IMR-90 (cell line): ENCODE measurements at places on chromosomes 11 and 22. TPM values are rescaled to one million over a fixed set of nuclear protein-coding genes. Genes with fewer than 3 reads are reported as not detected.

Gene OR52A1
- not detected in 2 replicates for polyA plus RNA-seq

Gene CDC42EP1
- 47.3 and 59.2 TPM in 2 replicates for polyA plus RNA-seq

- DNase-seq = peak; percentile 96
Observed at GRCh38 chr11:61602775-61603569, 22.1 kb upstream of the SYT7 start.

Gene TREH
- not detected in 2 replicates for polyA plus RNA-seq

- peak; percentile 67 for DNase-seq
Observed at GRCh38 chr22:42202669-42203068, 67.8 kb downstream of the TCF20 start.

Gene OR5D18
- not detected in 2 replicates for polyA plus RNA-seq

DNA sequence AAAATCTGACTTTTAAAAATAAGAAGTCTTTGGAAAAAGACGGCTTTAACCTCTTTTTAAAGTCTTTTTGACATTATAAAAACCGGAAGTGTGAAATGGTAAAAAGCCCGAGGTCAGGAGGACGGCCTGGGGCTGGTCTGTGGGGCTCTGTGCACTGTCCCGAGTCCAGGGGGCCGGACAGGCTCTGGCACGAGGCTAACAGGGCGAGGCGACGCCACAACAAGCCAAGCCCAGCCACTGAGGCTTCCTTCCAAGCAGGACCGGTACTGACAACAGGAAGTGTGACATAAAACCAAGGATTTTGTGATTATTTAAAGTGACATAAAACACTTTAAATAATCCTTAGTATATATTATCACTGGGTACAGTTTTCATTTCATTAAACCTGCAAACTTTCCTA is 39.2 kb downstream of the BRD1 start:
- DNase-seq = no peak

Gene HORMAD2
- not detected in 2 replicates for polyA plus RNA-seq

Gene ROBO4
- polyA plus RNA-seq = 0.82 and 1.4 TPM in 2 replicates

GRCh38 chr11:116777056-116777455 is 4.3 kb upstream of the BUD13 start:
- DNase-seq = no peak

DNA sequence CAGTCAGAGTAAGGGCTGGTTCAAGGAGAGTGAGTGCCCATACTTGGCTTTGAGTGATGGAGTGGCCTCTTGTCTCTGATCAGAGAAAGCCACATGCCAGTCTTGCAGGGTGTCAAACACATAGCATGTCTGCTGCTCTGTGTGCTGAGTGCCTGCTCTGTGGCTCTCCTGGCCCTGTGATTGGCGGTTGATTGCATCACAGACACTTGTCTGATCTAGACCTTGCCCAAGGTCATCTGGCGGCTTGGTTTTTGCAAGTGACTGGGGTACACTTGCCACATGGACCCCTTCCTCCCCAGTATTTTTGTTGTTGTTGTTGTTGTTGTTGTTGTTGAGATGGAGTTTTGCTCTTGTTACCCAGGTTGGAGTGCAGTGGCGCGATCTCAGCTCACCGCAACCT is 10.3 kb downstream of the OSBP2 start:
- no peak for DNase-seq

DNA sequence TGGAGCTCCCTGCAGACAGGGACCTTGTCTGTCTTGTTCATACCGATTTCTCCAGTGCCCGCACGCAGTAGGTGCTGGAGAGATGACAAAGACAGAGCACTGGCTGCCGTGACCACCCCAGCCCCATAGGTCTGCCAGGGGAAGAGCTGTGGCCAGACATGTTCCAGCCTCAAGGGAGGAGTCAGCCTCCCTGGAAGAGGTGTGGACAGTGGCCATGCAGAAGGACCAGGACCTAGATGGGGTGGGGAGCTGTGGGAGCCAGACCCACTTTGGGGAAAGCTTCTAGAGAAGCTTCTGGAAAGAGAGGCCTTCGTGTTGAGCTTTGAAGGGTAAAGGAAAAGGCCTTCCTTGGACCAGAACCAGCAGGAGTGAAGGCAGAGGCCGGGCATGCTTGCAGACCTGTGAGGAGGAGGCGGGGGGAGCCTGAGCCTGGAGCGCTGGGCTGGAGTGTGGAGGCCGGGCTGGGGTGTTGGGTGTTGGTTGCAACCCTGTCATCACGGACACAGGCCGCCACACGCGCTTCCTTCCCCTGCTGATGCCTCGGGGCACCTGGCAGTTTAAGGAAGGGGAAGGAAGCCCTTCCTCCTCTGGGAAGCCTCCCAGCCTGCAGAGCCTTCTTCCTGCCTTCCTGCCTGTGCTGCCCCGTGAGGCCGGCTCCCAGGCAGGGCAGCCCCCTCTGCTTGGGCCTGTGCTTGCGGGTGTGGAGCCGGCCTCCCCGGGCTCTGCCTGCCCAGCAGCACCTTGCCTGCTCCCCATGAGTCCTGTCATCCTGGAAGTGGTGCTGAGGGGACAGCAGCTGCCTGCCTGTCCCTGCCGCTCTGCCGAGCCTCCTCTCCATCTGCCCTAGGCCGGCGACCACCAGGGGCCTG is 12.3 kb downstream of the RELT start:
- DNase-seq = no peak

DNA sequence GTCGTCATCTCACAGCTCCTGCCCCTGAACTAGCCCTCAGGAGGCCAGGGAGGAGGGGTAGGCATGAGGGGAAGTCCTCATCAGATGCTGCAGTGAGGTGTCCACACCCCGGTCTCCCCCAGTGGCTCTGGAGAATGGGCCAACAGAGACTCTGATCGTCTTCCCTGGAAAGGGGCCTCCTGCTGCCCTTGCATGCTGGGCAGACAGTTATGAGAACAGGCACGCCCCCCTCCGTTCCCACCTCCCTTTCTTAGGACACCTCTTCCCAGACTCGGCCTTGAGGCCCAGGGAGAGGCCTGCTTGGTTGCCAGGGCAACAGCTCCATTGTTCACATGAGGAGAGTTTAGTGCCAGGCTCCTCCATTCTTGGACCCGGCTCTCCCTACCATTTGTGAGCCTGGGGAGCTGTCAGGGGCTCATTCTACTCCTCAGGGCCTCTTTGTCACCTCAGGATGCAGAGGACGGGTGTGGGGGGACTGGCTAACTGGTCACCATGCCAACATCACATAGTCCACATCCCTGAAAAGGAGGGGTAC is 157.7 kb downstream of the TTC17 start:
- no peak for DNase-seq

Gene PAMR1
- polyA plus RNA-seq = 67.5 and 70.7 TPM in 2 replicates

Gene SLC17A6
- not detected in 2 replicates for polyA plus RNA-seq

DNA sequence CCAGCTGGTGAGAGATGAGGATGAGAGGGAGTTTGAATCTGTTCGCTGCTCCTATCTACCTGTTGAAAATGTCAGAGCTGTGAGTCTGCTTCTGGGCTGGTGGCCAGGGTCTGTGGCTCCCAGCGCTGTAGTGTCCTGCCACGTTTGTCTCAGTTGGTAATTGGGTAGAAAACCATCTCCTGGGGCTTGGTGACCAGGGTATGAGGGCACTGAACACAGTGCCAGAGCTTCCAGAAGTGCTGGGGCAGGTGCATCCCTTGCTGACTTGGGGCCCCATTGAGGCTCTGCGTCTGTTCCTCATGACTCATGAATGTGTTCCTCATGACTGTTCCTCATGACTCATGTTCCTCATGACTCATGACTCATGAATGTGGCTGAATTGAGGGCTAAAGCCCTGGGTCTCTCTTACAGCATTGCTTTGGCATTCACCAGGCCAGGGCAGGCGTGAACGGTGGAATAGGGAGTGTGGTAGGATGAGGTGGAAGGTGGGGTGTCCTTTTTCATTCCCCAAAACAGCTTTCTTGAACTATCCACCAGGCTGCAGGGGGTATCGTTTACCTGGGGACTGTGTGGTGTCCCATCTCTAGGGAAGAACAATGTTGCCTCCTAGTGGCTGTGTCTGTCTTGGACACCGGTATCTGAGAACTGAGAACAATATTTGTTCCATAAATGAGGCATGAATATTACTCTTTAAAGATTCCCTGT is 139.5 kb downstream of the COMMD9 start:
- DNase-seq = peak; percentile 100

DNA sequence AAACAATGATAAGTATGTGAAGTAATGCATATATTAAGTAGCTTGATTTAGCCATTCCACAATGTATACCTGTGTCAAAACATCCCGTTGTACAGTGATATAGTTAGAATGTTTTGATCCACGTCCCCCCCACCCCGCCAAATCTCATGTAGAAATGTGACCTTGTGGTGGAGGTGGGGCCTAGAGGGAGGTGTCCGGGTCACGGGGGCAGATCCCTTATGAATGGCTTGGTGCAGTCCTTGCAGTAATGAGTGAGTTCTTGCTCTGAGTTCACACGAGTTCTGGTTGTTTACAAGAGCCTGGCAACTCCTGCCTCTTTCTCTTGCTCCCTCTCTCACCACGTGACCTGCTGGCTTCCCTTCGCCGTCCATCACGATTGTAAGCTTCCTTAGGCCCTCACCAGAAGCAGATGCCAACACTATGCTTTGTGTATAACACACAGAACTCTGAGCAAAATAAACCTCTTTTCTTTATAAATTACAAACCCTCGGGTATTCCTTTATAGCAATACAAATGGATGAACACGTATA is 41.6 kb downstream of the FANCF start:
- DNase-seq = no peak
